Activated CD8-positive, alpha-beta memory T cell treated with anti-CD3 and anti-CD28 coated beads for 1 hour (primary cell): ENCODE measurements at places on chromosomes 2 and 18.

GRCh38 chr18:12921178-12921577, 26.6 kb upstream of the SEH1L start:
- DNase-seq: no peak

DNA sequence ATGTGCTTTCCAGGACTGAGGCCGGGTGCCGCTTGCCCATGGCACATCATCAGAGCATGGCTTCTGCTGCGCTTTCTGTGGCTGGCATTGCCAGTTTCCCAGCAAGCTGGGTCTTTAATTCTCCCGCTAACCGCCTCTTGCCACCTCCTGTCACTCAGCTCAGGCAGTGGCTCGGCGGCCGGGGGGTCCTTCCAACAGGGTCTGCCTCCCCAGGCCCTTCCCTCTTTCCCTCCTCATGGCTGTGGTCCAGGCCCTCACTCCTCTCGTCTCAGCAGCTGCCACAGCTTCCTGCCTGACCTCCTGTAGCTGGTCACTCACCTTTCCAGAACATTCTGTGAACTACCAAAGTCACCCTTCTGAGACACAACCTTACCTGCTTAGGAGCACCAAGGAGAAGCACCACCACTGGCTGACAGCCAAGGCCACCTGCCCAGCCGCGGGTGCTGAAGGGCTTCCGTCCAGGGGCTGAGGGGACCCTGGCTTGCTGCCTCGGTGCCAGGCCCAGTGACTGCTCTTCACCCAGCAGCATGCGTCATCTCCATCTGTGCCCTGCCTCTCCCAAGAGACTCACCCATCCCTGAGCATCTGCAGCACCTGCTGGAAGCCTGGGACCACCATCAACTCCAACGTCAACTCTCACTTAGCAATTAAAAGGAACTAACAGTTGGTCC, 22.6 kb downstream of the CHMP1B start:
- DNase-seq: no peak

GRCh38 chr18:78480262-78481054, 499.2 kb upstream of the SALL3 start:
- DNase-seq: no peak

GRCh38 chr2:233707940-233708644, 4.6 kb upstream of the UGT1A5 start:
- DNase-seq: no peak

GRCh38 chr2:159131267-159131913, 155.1 kb downstream of the WDSUB1 start:
- DNase-seq: no peak

GRCh38 chr2:95401480-95401879, 1.0 kb upstream of the FAHD2A start:
- no peak for DNase-seq

- DNase-seq: no peak
Observed at GRCh38 chr2:14621114-14621513, 11.4 kb upstream of the LRATD1 start.

DNA sequence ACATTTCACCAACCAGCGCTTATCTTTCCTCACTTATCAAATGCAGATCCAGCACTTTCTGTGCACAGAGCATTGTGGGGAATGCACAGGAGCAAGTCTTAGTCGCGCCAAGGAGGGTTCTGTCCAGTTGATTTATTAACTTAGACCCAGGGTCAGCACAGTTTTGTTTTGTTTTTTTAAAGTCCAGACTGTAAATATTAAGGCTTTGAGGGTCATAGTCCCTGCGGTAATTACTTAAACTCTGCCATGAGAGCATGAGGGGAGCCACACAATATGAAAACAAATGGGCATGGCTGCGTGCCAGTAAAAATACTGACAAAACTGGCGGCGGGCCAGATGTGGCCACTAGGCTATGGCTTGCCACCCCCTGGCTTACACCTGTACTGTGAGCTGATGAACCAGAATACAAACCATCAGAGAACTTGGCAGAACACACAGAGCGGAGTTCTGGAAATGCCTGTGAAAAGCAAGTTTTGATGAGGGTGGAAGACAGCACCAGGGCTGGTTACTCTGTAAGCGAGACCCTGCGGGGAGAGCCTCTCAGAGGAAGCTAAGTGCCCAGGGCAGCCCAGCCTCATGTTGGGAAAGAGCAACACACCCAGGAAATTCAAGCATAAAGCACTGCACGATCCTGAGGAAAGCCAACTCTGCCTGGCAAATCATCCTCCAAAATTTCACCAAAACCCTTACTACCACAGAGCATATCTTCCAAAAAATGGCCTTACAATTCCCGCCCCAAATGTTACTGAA, 43.6 kb downstream of the L3MBTL4 start:
- DNase-seq: no peak

DNA sequence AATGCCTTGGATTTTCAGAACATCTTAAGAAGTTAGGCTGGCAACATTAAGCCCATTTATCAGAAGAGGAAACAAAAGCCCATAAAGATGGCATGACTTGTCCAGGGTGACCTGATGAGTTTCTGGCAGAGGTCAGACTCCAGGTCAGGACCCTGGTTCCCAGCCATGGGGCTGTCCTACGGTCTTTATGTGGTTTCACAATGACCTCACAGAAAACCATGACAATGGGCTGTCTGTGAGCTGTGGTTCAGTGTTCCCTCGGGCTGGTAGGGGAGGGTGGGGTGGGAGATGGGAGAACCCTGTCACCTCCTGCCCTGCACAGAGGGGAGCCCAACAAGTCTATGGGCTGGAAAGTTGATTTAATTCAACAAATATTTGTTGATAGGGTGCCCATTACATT, 101.8 kb downstream of the LOXHD1 start:
- DNase-seq: no peak

DNA sequence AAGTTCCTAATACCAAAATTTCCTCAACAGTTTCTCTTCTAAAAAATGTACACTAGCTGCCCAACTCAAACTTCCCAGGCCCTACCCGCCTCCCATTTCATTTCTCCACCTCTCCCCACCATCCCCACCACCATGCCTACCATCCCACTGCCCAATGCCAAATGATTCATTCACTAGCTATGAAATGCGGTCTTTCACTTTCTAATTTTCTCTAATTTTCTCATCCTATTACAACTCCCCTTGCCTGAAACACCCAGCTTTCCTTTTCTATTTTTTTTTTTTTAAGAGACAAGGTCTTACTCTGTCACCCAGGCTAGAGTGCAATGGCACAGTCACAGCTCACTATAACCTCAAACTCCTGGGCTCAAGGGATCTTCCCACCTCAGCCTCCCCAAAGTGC, 38.4 kb downstream of the KIDINS220 start:
- DNase-seq: no peak

DNA sequence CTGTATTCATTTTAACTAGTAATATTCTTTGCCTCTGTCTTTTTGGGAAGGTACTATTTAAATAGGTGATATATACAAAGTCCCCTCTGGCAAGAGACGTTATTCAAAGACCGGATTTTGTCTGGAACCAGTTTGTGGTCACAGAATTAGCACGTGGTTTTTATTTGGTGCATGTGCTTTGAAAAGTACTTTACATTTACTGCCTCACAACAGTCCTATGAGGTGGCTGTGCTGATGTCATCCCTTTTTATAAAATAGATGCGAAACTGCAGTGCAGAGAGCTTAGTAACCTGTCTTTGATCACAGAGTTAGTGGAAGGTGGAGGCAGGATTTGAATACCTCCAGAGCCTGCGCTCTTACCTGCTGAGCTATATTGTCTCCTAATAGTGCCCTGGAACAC, 4.0 kb downstream of the LPIN1 start:
- no peak for DNase-seq

GRCh38 chr18:74819433-74820059, 221.9 kb downstream of the ZNF407 start:
- no peak for DNase-seq

- no peak for DNase-seq
Observed at GRCh38 chr2:9971105-9971818, 19.8 kb downstream of the GRHL1 start.

- DNase-seq: no peak
Observed at GRCh38 chr2:123103902-123104301, 921.2 kb upstream of the CNTNAP5 start.

DNA sequence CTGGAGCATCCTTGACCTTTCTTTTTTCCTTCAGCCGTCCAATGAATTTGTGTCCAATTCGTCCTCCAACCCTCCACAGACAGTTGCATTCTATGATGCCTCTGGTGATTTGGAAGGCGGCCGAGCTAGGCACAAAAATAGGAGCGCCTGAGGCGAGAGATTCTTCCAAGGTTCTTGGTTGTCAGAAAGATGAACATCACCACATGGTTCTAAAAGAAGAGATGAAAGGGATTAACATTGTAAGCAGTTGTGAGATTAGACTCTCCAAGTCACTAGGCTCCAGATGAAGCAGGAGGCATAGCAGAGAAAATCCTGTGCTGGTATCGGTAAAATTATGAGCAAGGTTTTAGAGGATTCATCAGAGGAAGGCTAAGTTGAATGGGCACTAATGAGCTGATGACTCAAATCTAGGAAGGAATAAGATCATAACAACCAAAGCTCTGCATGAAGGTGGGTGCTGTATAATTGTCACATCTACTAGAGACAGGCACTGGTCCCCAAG, 75.4 kb upstream of the MAP4K3 start:
- DNase-seq: no peak

GRCh38 chr18:8839281-8839680, 133.9 kb downstream of the MTCL1 start:
- no peak for DNase-seq

DNA sequence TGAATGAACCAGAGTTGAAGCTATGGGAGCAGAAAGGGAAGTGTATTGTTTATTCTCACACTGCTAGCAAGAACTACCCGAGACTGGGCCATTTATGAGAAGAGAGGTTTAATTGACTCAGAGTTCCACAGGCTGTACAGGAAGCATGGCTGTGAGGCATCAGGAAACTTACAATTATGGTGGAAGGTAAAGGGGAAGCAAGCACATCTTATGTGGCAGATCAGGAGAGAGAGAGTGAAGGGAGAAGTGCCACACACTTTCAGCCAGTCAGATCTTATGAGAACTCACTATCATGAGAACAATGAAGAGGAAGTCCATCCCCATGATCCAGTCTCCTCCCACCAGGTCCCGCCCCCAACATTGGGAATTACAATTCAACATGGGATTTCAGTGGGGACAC, 383.2 kb upstream of the SLC14A2 start:
- DNase-seq: no peak

GRCh38 chr2:120964819-120965218, 229.2 kb downstream of the GLI2 start:
- DNase-seq: no peak

GRCh38 chr2:180519276-180519675, 461.1 kb upstream of the UBE2E3 start:
- no peak for DNase-seq

GRCh38 chr2:208440716-208441115, 34.1 kb downstream of the PTH2R start:
- DNase-seq: no peak

- DNase-seq: no peak
Observed at GRCh38 chr2:177165721-177166711, 46.6 kb upstream of the HNRNPA3 start.

DNA sequence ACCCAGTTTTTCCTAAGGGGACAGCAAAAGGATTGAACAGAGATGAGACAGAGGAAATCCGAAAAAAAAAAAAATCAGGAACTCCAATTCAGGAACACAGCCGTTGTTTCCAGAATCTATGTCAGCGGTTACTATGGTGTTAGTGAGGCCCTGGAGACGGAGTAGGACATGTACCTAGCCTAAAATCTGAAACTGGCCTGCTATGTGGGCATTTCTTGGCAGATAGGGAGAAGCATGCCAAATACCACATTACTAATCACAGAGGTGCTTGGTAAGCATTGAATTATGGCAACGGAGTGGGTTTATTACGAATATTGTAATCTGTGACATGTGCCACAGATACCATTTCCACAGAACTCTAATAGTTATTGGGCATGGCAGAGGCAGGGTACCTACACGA, 530.6 kb downstream of the CCDC85A start:
- DNase-seq: no peak

DNA sequence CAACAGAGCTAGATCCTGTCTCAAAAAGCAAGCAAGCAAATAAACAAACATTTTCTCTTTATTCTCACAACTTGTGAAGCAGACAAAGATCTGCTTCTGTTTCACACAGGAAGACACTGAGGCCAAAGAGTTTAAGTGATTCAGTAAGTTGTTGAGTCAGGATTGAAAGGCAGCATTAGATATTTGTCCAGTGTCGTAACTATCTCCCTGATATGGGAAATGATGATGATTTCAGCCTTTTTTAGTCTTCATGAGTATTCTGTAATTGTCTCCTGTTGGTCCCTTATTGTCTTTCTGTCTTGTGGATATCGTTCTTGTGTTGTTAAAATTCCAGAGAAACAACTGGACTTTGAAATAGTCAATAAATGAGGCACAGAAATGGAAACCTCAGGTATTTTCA, 59.6 kb downstream of the GATA6 start:
- DNase-seq: no peak

- DNase-seq: no peak
Observed at GRCh38 chr2:9102861-9103662, 99.6 kb upstream of the MBOAT2 start.

- no peak for DNase-seq
Observed at GRCh38 chr2:147989809-147990403, 30.6 kb downstream of the ORC4 start.

DNA sequence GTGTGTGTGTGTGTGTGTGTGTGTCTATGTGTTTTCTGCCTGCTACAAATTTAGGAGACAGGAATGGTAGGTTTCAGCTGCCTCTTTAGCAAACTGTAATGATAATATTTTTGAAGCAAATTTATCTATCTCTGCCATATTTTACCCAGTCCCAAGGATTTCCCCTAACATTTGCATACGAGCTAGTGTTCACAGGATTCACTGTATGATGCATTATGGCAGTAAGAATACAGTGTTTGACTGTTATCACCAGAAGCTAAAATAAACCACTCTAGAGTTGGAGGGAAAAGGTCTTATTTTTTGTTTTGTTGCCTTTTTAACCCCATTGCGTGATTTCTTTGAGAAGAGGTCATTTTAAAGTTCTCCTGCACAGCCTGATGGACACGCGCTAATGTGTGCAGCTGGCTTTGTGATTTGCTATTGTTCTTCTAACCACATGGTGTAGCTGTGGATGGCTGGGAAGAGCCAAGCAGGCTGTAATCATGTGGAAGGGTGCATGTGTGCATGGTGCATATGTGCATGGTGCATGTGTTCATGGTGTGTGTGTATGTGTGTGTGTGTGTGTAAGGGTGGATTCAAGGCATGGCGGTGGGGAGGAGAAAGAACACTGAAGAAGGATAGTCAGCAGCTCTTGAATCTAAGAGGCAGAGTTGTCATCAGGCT, 62.4 kb downstream of the PLB1 start:
- DNase-seq: no peak

- no peak for DNase-seq
Observed at GRCh38 chr2:15835991-15836688, 104.2 kb upstream of the MYCN start.

GRCh38 chr2:76316691-76317090, 606.0 kb upstream of the GCFC2 start:
- no peak for DNase-seq

- no peak for DNase-seq
Observed at GRCh38 chr2:71453404-71454220, at the start of gene DYSF. DYSF (plus strand) TSS chr2:71453561.

GRCh38 chr2:16272038-16272788, 331.9 kb downstream of the MYCN start:
- no peak for DNase-seq
